NK-92 treated with Interleukin-12 subunit alpha and Interleukin-12 subunit beta, amount 100 ng/mL, for 24 hours (cell line): ENCODE measurements at places on chromosomes 11 and 22.

DNA sequence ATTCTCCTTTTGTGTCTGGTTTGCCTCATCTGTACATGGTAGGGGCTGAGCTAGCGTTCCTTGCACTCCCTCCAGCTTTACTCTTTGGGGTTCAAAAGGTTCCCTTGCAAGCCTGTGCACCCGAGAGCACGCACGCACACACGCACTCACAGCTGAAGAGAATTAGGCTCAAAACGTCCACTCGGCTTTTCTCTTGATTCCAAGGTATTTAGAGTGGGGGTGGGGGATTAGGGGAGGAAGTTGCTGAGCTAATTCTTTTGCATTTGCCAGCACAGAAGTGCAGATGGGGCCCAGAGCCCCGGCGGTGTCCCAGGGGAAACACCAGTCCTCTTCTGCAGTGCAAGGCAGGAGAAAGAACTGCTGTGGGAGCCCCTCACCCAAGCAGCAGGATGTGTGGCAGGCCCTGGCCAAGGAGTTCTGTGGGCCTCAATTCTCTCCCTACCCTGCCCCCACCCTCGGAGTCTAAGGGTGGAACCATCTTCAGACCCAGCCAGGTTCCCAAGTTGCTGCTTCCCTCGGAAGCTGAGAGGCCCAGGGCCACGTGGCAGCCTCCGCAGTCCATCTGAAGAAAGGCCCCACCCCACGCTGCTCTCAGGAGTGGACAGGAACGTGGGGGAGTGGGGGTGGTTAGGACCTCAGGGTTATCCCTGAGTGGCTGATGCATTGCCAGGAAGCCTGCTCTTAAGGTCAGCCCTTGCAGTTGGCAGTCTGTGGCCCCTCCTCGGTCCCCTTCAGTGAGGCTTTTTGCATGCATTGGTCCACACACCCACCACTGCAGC, 3.8 kb upstream of the KCNQ1OT1 start:
- no peak for DNase-seq

- no peak for DNase-seq
Observed at GRCh38 chr11:28697920-28698827, 590.0 kb downstream of the METTL15 start.

GRCh38 chr11:113289431-113290187, 24.8 kb upstream of the TTC12 start:
- DNase-seq = peak; percentile 33

GRCh38 chr11:132030896-132031295, 660.5 kb downstream of the NTM start:
- no peak for DNase-seq

- no peak for DNase-seq
Observed at GRCh38 chr11:67452141-67452952, at the start of gene GPR152. Gene GPR152, minus strand, starts transcription at chr11:67452729. Its CDS starts 5 bp downstream, at chr11:67452724.

- no peak for DNase-seq
Observed at GRCh38 chr11:78533399-78533798, 41.3 kb downstream of the NARS2 start.

GRCh38 chr11:125123947-125124617, 12.7 kb upstream of the TMEM218 start:
- DNase-seq = peak; percentile 12

DNA sequence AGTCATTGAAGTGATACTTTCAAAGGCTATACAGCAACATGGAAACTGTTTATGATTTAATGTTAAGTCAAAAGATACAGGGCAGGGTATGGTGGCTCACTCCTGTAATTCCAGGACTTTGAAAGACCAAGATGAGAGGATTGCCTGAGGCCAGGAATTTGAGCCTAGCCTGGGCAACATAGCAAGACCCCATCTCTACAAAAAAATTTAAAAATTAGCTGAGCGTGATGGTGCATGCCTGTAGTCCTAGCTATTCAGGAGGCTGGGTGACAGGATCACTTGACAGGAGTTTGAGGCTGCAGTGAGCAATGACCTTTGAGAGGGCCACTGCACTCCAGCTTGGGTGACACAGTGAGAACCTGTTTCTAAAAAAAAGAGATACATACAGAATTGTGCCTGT, 39.3 kb upstream of the ZBED5 start:
- DNase-seq = no peak
